ENCODE measurements at places on chromosomes 13 and 19.

DNA sequence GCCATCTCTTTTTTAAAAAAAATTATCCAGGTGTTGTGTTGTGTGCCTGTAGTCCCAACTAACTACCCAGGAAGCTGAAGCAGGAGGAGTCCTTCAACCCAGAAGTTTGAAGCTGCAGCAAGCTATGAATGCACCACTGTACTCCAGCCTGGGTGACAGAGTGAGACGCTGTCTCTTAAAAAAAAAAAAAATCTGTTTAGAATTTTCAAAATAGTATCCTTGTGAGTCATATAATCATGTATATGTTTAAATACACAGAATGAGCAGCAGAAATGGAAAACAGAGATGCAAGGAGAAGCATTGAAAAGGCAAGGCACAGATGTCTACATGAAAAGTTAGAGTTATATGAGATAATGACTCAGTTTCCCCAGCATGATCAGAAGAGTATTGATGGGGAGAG is 31.2 kb downstream of the SYDE1 start:
- no peak for DNase-seq

- DNase-seq = no peak
Observed at GRCh38 chr19:28235606-28236125, 977.3 kb downstream of the UQCRFS1 start.

DNA sequence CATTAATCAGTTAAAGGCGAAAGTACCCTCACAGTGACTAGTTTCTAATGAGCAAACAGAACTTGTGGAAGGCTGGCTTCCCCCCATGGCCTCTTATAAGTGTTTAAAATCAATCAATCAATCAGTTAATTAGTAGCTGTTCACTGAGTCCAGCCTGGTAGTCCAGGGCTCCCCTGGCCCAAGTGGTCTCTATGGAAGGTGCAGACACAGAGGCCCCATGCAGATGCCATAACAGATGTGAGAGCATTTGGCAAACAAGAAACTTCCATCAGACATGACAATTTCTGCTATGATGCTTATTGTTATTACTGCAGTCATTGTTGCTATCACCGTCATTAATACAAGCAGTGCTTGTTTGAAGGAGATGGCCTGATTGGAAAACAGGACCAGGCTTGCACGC is 179.0 kb upstream of the TSHZ3 start:
- no peak for DNase-seq

GRCh38 chr13:43269037-43269481 is 245.7 kb downstream of the DNAJC15 start:
- no peak for DNase-seq

DNA sequence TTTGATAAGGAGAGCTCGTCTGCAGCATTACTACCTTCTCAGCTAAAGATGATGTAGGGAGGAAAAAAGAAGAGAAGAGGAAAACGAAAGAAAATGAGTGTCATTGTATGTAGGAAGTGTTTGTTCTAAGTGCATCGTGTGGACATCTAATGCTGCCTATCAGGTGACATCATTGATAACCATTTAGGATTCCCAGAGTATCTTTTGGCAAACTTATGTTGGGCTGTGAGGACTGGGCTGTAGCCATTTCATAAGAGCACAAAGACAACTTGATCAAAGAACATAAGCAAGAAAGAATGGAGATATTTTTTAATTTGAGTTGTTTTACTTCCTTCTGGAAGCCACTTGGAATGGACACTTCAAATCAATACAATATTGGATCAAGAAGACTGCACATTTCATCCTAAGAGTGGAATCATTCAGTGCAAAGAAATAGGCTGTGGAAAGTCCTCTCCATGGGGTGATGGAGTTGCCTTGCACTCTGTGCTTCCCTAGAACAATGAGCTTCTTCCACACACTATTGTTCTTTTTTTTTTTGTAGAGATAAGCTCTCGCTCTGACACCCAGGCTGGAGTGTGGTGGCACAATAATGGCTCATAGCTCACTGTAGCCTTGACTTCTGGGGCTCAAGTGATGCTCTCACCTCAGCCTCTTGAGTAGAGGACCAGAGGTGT is 52.4 kb upstream of the UBL3 start:
- no peak for DNase-seq

GRCh38 chr13:113045251-113046127 is 60.1 kb upstream of the F7 start:
- no peak for DNase-seq

DNA sequence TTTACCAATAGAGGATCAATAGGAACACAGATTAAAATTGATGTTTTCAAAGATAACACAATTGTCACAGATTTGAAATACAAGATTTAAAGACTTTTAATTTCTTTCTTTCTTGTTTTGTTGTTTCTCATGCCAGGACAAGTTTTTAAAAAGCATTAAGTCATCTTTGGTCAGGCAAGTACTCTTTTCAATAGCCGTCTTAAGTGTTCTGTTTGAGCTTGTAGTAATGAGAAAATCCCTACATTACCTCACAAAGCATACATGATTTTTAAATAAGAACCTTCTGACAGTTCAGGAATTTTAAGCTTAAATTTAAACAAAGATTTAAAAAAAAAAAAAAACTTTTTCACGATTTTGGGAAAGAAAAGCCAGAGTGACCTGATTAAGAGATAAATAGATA is 216.3 kb upstream of the PRR20A start:
- DNase-seq = no peak

DNA sequence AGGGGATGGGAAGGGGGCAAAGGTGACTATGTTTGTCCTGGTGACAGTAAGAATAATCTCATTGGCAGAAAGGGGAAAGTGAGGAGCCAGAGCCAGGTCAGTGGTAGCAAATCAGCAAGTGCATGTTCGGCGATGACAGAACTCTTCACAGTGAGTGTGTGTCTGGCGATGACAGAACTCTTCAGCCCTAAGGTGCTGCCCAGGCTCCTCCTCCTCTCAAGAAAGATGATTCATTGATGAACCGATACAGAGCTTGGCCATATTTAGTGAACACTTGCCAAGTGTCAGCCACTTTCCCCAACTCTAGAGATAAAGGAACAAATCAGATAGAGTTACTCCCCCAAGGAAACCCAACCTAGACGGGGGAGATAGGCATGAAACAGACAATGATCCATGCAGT is 199.3 kb upstream of the UBL3 start:
- no peak for DNase-seq

DNA sequence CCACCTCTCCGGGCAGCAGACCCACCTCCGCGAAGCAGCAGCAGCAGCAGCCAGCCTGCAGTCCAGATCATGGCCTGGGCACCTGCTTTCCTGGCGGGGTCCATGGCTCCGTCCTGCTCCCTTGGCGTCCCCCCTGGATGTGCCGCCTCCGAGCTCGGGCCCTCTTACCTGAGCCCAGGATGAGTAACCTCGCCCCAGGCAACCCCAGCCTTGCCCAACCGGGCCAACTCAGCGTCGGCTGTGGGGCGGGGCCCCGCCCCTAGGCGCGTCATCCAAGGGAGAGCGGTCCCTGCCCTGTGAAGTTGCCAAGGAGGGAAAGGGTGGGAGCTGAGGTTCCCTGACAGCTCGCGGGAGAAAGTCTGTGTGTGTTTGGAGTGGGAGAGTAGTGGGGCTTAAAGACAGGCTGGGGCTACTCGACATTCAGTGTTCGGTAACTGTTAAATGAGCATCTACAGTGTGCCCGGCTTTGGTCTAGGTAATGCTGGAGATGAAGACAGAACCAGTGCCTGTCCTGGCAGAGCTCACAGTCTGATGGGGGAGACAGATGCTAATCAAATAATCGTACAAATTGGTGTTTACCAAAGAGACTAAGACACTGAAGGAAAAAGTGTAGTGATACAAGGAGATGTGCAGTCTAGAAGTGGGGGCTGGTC is at the start of gene LYPD3:
TSS of gene LYPD3 (minus strand) at position 141 of the 653 bp plus-strand sequence. CDS start at position 104, 37 bp downstream.
- DNase-seq = no peak

- DNase-seq = no peak
Observed at GRCh38 chr13:35139591-35139990, 197.5 kb downstream of the NBEA start.

DNA sequence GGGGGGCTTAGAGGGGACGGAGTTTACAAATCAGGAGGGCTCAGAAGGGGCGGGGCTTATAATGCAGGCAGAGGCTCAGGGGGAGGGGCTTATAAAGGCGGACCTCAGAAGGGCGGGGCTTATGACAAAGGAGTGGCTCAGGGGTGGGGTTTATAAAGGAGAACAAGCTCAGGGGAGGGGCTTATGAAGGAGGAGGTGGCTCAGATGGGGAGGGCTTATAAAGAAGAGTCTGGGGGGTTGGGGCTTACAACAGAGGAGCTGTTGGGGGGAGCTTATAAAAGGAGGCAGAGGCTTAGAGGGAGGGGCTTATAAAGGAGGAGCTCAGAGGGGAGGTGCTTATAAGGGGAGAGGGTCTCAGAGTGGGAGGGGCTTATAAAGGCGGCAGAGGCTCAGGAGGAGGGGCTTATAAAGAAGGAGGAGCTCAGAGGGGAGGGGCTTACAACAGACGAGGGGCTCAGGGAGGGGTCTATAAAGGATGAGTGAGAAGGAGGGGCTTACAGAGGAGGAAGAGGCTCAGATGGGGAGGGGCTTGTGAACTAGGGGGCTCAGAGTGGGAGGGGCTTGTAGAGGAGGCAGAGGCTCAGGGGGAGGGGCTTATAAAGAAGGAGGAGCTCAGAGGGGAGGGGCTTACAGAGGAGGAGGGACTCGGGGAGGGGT is 1.0 kb downstream of the SMIM24 start:
- DNase-seq = no peak

GRCh38 chr13:97429681-97430081 is 4.3 kb upstream of the RAP2A start:
- DNase-seq = peak; percentile 19

GRCh38 chr19:37931881-37932655 is 25.1 kb downstream of the SIPA1L3 start:
- DNase-seq = peak; percentile 51

- no peak for DNase-seq
Observed at GRCh38 chr19:39949026-39949747, 14.8 kb upstream of the FCGBP start.

DNA sequence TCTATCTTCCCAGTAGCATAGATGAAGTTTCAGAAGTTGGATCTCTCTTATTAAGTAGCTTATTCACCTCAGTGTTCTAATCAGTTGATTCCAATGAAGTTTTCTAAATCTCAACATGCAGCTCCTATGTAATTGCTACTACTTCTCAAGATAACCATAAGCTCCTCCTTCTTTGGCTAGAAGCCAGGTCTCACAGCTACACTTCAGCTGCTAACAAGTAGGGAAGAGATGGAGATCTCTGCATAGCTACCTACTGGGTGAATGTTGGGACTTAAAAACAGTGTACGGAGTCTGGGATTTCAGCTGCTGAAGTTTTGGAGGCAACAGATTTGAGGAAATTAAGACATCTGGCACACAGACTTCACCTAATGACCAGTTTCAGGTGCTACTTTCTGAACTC is 661.0 kb downstream of the SLITRK1 start:
- no peak for DNase-seq

GRCh38 chr19:33691030-33691427 is 69.3 kb downstream of the CHST8 start:
- DNase-seq = no peak

- no peak for DNase-seq
Observed at GRCh38 chr13:40047322-40047771, 391.9 kb downstream of the COG6 start.

GRCh38 chr13:60837806-60838205 is 440.8 kb downstream of the TDRD3 start:
- no peak for DNase-seq

DNA sequence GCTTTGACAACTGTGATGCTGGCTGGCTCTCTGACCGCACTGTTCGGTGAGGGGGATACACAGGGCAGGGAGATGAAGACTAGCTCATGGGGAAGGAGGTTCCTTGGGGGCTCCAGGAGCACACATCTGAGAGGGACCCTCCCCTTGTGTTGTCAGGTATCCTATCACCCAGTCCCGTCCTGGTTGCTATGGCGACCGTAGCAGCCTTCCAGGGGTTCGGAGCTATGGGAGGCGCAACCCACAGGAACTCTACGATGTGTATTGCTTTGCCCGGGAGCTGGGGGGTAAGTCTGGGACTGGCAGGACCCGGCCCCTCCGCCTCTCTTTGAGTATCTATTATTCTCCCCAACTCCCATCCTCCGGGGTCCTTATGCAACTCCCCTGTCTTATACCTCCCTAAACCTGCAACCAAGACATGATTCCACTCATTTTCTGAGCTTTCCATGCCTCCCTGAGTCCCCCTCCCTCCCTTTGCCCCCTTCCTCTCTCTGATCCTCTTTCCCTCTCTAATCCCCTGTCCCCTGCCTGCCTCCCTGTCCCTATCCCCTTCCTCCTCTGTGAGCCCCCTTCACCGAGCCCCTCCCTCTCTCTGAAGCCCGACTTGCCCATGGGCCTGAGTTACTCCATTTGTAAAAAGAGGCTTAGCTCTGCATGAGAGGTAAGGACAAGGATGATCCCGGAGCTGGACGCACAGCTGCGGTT is 12.5 kb downstream of the NCAN start:
- DNase-seq = no peak

DNA sequence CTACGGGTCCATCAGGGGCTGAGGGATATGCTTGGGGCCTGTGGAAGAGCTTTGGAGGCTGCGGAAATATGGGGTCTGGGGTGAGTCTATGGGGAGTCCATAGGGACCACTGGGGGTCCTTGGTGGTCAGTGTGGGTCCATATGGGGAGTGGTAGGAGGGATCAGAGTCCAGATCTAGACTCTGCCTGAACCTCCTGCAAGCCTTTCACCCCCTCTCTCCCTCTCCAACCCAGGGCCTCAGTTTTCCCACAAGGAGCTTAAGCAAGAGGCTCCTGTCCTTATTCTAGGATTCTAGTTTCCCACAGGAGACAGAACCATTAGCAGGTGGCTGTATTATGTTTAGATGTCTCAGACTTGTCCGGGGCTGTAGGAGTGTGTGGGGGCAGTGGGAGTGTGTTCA is 161.9 kb upstream of the TSHZ3 start:
- DNase-seq = no peak

DNA sequence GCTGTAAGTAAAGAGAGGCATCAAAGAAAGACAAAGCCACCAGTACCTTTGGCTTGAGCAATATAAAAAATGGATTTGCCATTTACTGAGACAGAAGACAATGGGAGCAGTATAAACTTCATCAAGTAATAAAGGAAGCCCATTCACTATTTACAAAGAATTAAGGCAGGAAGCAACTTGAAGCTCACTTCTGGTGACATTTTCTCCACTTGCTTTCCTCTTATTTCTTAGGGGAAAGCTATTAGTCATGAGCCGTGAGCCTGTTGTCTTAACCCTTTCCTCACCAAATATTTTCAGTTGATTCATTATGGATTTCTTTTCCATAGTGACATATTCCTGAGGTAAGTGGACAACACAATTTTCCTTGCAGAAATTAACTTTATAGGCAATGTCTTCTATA is 156.8 kb downstream of the DNAJC3 start:
- no peak for DNase-seq

- DNase-seq = no peak
Observed at GRCh38 chr19:5990289-5990797, 12.4 kb upstream of the RANBP3 start.

DNA sequence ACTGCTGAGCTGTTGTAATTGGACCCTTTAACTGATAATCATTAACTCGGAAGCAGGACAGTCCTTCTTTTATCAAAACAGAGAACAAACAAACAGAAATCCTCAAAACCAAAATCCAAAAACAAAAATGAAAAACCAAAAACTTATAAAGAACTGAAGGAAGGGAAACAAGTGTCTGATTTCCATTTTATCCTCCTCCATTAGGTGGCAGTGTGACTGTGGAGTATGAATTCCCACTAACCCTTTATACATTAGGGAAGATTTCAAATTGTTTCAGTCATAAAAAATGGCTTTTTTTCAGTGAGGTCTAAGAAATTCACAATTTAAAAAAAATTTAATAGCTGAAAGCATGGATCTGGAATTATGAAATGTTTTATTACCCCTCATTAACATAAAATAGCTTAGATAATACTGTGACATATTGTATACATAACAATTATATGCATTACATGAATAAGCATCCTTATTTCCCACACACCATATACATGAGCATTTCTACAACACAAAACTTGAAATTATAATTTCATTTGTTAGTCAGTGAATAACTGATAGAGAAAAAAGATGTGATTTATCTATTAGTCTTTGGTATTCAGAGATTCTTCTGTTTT is 1074.3 kb upstream of the PCDH9 start:
- no peak for DNase-seq

All from cerebellar nuclear complex (tissue), 1 donor.